ENCODE measurements at places on chromosomes 16 and 17.
A peak's percentile ranks its signal among the peaks of the same experiment; 100 is the strongest.

DNA sequence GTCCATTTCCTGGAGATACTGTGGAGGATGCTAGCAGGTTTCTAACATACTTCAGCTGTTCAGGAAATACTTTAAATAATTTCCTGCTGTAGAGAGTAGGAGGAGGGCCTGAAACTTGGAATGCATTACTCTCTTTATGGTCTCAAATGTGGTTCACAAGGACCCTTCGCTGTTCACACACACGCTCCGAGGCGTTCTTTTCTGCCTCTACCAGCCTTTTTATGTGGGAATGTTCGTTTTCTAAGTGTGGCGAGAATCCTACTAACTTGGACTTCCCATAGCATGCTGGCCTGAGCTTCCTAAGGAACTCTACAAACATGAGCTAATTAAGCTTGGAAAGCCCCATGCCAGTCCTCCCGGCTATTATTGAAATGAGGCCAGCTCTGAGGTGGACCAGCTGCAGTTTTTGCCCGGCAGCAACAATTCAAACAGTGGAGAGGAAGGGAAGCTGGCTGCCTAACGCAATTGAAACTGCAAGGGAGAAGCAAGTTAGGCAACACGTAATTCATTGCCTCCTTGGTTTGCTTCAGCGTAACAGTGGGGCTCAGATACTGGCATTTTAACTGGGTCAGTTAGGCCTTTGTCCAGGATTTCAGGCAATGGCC is 18.9 kb downstream of the KPNA2 start:
- no peak for DNase-seq

GRCh38 chr17:68399638-68400403 is 57.5 kb downstream of the WIPI1 start:
- no peak for DNase-seq

DNA sequence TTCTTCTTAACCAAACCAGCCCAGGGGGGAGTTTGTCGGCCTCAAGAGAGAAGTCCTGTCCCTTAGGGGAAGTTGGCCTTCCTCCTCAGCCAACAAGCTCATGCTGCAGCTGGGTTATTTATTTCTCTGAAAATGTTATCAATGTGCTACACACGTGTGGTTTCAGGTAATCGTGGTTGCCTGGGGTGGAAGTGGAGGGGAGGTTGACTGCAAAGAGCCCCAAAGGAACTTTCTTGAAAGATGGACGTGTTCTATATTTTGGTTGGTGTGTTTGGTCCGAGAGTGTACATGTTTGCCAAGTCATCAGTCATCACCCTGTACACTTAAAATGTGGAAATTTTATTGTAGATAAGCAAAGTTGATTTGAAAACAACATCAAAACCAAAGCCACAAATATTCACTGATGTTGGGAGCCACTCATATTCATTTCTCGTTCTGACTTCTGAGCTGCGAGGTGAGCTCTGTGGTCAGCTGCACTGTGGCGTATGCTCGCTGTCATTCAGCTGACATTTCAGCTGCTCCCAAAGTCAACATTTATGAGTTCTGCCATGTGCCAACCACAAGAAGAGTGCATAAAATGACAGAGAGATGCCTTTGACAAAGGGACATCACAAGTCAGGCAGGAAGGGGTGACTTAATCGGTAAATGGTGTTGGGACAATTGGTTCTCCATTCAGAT is 26.5 kb upstream of the ADGRG1 start:
- no peak for DNase-seq

DNA sequence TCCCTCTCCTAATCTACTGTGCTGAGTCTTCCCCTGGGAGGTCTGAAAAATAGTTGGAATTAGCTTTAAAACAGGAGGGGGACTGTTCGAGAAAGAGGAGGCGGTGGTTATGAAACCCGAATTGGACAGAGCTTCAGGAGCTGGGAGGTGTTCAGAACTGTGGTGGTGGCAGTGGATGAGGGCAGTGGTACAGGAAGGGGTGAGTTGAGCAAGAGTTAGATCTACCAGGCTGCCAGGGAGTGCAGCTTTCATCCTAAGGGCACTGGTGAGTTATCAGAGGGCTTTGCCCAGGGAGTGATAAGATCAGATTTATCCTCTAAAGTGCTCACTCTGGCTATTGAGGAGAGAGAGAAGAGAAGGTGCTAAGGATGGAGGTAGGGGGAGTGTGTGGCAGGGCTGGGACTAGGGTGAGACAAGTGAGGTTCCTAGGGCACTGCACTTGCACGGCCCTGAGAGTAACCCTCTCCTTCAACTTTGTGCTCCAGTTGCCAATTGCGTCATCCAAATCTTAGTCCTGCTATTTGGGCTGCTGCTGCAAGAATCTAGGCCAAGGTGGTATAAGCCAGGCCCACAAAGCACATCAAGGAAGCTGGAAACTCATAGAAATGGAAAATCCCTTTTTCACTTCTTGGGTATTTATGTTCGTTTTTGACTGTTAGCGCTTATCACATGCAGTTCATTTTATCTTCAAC is 540.3 kb downstream of the XYLT1 start:
- DNase-seq, result no peak

GRCh38 chr16:89123831-89124100 is 30.1 kb downstream of the ACSF3 start:
- no peak for DNase-seq

DNA sequence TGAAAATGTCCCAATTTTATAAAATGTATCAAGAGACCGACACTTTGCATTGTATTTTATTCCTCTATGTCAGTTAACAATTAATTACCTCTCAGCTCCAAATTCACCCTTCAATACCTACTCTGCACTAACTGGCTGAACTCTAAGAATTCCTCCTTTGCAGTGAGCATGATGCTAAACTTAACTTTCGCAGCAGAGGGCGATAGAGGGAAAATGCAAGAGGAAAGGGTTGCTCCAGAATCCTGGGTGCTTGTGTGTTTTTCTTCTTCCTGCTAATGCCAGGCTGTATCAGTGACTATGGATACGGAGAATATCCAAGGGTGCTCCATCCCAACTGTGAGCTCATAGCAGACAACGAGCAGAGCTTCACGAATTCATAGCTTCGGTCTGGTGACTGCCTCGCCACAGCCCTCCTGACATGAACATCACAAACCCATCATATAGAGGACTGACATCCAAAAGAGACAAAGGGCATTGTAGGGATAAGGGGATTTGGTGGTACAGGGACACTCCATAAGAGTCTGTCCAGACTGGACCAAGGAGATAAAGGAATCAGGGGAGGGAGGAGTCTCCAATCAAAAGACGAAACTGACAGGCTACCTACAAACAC is 172.9 kb downstream of the STX8 start:
- DNase-seq, result no peak

- no peak for DNase-seq
These were observed 257.1 kb upstream of the EEF2KMT start for GRCh38 chr16:5354645-5355044.

DNA sequence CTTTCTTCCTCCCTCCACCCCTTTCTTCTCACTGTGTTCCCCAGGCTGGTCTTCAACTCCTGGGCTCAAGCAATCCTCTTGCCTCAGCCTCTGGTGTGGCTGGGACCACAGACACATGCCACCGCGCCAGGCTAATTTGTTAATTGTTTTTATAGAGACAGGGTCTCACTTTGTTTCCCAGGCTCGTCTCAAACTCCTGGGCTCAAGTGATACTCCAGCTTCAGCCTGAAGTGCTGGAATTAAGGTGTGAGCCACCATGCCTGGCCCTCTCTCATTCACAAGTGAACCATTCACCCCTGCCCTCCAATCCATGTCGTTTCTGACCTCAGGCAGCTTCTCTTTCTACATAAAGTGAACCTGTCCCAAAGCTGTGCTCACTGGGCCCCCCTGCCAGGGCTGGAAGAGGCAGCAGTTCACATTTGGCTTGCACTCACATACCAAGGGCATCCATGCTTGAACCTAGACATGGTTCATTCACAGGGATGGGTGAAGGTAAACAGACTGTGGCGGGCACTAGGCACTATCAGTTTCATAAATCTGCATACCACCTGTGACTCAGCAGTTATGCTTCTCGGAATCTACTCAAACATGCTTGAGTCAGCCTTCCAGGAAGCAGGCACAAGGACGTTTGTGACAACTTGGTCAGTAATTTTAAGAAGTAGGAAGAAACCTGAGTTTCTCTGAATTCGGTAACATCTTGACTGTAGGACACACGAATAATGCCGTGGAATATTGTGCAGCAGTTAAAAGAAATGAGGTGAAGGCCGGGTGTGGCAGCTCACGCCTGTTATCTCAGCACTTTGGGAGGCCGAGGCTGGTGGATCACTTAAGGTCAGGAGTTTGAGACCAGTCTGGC is 6.0 kb upstream of the RNF213 start:
- peak; percentile 53 for DNase-seq

- DNase-seq, result no peak
These were observed 3.4 kb upstream of the MEFV start for GRCh38 chr16:3259836-3260235.

- DNase-seq, result no peak
These were observed 51.8 kb downstream of the SYT17 start for GRCh38 chr16:19219836-19220235.

DNA sequence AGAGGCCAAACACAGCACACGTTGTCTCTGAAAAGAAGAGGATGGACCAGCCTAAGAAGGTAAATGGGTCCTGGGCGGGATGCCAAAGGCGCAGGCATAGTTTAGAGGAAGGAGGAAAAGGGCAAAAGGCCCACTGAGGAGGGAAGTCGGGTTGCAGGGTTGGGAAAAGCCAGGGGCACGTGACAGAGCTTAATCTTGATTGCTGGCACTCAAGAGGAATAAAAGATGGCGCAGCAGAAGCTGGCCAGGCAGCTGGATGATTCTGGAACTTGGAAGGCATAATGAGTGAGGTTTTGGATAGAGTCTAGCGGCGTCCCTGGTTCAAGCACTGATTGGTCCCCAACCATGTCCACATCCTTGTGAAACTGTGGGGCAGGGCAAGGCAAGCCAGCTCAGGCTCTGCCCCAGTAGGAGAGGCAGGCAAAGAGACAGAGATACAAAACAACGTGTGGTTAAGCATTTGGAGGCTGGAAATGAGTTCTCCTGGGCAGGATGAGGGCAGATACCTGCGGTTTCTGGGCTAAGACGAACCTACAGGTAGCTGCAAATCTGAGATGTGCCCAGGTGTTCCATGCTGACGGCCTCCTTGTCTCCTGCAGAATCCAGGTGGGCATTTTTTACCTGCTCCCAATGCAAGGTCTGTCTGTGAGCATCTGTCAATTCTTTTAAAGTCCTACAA is 52.7 kb upstream of the CIBAR2 start:
- no peak for DNase-seq

DNA sequence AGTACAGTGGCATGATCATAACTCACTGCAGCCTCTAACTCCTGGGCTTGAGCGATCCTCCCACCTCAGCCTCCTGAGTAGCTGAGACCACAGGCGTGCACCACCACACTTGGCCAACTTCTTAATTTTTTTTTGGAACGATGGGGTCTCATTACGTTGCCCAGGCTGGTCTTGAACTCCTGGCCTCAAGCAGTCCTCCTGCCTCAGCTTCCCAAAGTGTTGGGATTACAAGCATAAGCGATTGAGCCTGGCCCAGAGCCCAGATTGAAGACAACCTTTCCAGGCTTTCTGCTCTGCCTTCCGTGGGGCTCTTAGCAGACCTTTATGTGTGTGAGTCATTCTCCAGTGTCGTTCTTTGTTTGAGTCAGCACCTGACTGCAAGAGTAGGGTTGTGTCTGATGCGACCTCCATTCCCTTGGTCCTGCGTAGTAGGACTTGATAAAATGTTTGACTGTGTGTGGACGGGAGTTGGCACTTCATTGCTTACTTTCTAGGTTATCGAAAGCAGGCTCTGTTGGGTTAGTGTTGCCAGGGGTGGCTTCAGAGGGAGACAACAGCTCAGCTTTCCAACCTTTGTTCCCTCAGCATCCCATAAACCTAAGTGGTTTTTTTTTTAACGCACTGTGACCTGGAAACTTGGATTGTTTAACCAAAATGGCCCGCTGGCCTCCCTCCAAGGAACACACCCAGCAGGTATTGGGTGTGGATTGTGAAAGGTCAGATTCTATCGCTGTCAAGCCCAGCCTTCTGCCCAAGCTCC is 26.4 kb downstream of the EEF2K start:
- DNase-seq, result no peak

DNA sequence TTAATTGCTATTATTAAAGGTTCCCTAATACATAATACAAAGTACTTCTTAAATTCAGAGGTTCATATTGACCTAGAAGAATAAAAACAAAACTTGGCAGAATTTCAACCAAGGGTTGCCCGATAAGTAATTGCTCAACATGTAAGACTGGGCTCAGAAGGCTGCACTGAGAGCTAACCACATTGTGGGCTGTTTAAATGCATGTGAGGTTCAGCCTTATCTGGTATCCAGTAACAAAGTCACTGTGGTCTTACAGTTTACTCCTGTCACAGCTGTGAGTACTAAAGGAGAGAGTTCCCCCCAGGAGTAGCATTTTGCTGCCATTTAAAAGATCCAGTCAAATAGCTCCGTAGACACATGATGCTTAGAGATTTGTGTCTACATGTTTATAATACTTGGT is 1.6 kb upstream of the DHRS11 start:
- no peak for DNase-seq

- DNase-seq, result peak; percentile 19
These were observed 17.5 kb downstream of the COG7 start for GRCh38 chr16:23435500-23435899.

- no peak for DNase-seq
These were observed 12.6 kb upstream of the ASGR1 start for GRCh38 chr17:7191571-7192270.

- no peak for DNase-seq
These were observed at the start of gene CA4 for GRCh38 chr17:60149691-60150582. CA4 (plus strand) TSS chr17:60149973; CDS start chr17:60150035, 62 bp downstream.

DNA sequence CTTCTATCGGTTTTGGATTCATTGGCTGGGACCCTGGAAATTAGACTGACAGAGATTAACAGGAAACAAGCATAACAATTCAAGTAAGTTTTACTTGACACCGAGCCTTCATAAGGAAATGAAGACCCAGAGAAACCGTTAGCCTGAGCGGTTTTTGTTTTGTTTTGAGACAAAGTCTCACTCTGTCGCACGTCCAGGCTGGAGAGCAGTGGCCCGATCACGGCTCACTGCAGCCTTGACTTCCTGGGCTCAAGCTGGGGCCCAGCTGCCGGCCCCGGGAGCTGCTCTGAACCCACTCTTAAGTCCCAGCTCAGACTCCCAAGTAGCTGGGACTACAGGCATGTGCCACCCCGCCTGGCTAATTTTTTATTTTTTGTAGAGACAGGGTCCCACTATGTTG is 321.3 kb downstream of the SEC14L1 start:
- no peak for DNase-seq

- no peak for DNase-seq
These were observed 86.0 kb upstream of the LHX1 start for GRCh38 chr17:36851250-36851649.

Data from activated CD4-positive, CD25-positive, alpha-beta regulatory T cell (primary cell).